ENCODE measurements at places on chromosomes 5 and 9.

- DNase-seq, result no peak
Measured at GRCh38 chr9:118088090-118088489, 383.9 kb downstream of the TLR4 start.

GRCh38 chr9:111095441-111095840 is 57.2 kb upstream of the LPAR1 start:
- no peak for DNase-seq

- no peak for DNase-seq
Measured at GRCh38 chr5:123035360-123035917, 1.1 kb downstream of the PPIC start.

DNA sequence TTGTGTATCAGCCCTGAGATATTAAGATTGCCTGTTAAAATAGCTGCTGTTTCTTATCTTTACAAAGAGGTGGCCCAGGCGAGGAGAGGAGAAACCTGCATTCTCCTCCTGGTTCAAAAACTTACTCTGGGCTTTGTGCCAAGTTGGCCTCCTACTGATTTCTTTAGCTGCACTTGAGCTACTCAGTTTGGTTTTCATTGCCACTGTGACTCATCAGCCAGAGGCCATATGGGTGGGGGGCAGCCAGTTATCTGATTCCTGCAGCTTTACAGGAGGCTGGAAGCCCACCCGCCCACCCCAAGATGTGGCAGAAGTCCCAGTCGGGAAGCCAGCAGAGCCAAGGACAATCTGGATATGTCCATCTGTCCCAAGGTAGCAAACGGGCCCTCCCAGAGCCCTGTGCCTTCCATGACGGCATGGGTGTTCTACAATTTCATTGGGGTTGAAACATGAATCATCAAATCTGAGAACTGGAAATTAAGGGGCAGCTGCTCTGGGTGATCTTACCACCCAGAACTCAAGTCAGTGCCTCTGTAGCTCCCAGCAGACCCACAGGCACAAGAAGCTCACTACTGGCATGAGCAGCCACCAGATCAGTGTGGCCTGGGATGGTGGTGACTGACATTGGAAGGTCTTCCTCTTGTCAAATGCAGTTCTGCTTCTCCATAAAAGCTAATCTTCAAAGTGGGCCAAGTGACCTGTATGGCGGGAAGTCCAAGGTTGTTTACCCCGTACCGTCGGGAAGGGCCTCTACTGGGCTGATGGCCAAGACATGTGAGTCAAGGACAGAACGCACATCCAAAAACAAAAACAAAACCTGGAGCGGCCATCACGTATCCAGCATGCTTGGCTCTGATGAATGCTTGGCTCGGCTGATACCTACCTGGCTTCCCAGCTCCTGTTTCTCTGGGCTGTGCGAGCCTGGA is 15.6 kb downstream of the FCN2 start:
- DNase-seq, result no peak

GRCh38 chr9:130824079-130824478 is 11.0 kb upstream of the ABL1 start:
- DNase-seq, result no peak

DNA sequence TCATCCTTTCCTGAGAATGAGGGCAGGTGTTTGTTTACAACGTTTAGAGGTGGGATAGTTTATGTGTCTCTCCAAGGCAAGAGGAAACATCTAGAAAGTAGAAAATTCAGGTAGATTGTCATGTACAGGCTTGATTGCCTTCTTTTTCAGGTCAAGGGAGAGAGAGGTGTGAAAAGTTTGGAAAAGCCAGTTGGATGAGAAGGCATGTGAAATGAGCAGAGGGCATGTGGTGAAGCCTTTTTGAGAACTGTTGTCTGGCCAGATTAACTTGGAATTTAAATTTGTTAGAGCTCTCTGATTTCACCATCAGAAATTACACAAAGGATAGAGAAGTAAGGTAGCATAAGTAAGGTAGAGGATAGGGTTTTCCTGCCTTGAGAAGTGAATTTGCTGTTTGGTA is 74.6 kb downstream of the SNX24 start:
- DNase-seq, result no peak

GRCh38 chr9:137311171-137311985 is 9.3 kb upstream of the NRARP start:
- no peak for DNase-seq

- DNase-seq, result no peak
Measured at GRCh38 chr9:70411930-70412831, 2.3 kb downstream of the KLF9 start.

- DNase-seq, result no peak
Measured at GRCh38 chr5:175443514-175444059, 395 bp downstream of the DRD1 start.

DNA sequence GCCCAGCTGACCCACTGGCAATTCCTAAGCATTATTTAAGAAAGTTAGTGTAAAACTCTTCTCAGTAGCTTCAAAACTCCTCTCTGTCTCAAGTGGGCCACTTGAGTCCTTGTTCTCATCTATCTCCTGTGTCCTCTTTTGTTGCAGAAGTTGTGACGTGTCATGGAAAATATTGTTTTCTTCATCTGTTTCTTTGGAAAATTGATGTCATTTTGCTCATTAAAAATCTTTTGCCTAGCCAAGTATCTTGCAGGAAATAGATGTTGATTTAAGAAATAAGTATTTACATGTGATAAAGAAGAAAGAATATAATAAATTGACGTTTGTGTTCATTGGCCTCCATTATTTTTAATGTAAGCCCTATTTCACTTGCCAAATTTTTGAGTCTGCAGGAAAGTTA is 1158.4 kb upstream of the SEMA6A start:
- DNase-seq, result no peak

DNA sequence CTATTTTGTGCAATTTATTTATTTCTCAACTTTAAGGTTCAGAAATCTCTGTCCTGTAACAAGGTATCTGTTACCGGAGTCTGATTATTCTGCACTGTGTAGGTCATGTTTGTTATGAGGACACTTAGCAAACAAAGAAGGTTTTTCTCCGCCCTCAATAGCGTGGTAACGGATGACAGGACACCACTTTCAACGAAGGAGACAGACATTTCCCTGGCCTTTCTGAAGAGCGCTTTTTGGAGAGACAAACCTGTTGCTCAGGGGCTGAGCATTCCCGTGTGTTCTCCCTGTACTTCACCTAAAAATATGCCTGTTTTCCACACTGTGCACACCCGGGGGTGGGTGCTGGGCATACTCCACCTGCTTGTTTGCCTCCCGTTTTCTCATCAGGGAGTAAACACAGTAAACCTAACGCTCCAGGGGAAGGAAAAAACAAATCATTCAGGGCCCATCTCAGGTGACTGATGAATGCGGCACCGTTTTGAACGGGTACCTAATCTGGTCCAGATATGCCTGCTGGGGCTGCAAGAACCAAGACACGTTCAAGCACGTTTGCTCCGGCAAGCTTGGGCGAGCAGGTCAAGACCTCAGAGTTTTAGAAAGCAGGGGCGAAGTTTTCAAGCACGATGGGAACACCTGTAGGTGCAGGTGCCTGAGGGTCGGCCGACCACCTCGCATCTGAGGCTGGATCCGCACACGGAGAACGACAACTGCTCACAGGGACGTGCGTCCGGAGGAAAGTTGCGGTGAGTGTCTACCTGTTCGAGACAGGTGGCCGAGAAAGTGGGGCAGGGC is 859 bp downstream of the RETREG1 start:
- no peak for DNase-seq

DNA sequence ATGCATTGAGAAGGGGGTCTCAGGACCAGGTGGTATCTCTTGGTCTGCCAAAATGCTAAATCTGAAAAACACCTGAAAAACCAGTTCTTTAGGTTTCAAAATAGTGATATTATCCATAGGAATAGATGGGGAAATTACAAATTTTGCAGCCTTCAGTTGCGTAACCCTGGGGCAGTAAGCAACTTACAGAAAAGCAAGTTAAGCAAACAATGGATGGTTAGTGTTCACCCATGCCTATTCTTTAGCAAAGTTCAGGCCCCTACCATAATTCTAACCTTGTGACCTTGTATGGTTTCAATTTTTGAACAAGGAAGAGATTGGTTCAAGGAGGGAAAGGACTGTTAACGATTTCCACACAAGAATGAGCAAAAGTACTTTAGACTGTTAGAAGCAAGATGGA is 24.5 kb downstream of the GLRX start:
- DNase-seq, result no peak

DNA sequence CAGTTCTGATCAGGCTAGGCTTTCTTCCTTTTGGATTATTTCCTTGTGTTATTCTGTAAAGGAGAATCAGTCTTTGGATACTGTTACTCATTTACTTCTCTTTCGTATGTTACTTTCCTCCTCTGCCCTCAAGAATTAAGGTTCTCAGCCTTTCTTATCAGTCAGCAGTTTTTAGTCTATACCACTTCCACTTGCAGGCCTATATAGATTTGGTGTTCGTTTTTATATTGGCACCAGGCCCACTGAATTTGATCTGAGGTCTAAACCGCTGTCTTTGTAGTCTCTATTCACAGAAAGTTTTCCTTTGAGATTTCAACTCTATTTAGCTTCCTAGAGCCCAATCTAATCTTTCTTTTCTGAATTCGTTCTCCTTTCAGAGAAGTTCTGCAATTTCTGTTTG is 62.8 kb downstream of the ERBIN start:
- no peak for DNase-seq

DNA sequence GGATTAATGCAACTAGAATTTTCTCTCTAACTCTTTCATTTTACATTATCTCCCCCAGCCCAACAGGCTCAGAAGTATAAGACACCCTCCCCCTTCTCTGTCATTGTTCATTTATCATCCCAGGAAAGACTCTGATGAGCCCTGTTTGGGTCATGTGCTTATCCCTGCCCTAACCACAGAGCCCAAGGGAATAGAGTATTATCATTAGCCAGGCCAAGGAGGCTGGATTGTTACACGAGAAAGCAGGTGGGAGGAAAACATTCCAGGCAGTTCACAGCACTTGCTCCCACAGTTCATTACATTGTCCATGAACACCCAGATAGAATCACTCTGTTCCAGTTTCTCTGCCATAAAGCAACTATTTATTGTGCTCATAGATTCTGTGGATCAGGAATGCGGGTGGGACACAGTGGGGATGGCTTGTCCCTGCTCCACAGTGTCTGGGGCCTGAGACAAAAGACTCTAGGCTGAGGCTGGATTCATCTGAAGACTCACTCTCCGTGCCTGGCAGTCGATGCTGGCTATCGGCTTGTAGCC is 59.5 kb upstream of the TMEM215 start:
- no peak for DNase-seq

GRCh38 chr9:68832861-68833518 is 128.0 kb downstream of the PIP5K1B start:
- no peak for DNase-seq

DNA sequence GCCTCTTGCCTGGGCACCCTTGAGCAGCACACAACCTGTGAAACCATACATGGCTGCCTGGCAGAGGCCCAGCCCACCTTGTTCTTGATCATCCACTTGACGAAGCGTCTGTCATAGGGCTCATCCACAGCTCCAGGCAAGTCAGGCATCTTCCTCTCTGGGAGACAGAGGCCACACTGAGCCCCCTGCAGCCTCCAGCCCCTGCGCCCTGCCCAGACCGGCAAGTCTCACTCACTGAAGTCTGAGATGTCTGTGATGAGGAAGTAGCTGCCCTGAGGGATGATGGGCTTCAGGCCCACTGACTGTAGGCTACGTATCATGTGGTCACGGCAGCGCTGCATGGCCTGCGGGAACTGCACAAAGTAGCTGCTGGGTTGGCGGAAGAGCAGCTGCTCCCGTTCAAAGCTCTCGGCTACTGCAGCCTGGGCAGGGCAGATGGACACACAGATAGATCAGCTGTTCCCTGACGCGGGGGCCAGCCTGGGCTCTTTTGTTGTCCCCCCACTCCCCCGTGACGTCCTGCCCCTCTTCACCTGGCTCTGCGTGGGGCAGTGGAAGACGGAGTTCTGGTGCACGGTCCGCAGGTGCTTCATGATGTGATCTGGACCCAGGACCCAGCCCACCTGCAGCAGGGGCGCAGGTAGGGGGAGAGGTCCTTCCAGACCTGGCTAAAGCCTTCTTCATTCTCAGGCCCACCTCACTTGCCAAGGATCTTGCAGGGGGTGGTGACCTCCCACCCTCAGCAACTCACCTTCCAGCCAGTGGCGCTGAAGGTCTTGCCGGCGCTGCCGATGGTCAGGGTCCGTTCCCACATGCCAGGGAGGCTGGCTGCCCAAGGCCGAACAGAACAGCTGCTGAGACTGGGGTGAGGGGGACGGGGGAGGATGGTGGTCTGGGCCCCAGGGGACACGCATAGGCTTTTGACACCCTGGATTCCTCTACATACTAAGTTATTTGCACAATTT is 5.9 kb upstream of the SPOUT1 start:
- DNase-seq, result no peak

GRCh38 chr9:112532427-112532826 is 45.8 kb downstream of the KIAA1958 start:
- no peak for DNase-seq

DNA sequence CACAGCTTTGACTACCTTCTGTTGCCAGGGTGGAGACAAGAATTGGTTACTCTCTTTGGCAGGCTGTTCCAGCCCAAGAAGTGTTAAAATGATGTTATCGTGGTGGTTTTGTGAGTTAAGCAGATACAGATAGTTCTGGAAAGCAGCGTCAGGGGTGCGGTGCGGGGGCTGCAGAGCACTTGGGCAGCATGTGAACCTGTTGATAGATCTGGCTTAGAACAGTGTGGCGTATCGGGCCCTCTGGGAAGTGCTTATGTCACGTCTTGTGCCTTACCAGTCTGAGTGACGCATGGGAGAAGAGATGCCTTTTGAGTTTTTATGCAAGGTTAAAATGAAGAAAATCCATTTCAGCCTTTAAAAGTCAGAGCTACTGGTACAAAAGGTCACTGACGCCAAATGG is 152.5 kb downstream of the PRKACG start:
- no peak for DNase-seq

- no peak for DNase-seq
Measured at GRCh38 chr9:89935801-89936200, 331.0 kb downstream of the GADD45G start.

GRCh38 chr9:93812410-93812668 is 142.8 kb downstream of the BARX1 start:
- no peak for DNase-seq

DNA sequence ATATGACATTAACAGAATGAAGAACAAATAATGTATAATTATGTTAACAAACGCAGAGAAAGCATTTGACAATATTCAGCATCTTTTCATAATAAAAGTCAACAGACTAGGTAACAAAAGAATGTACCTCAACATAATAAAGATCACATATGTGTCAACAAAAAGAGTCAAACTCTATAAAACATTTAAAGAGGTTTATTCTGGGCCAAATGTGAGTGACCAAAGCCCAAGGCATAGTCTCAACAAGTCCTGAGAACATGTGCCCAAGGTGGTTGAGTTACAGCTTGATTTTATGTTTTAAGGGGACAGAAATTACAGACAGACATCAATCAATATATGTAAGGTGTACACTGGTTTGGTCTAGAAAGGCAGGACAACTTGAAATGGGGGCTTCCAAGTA is 19.4 kb downstream of the BTNL8 start:
- DNase-seq, result no peak

- no peak for DNase-seq
Measured at GRCh38 chr5:3542158-3542557, 53.5 kb upstream of the IRX1 start.

Data from renal cortex interstitium (tissue), 15 donors.